Large intestine (tissue), 12 donors: ENCODE measurements at places on chromosomes 2 and 18. TPM values are rescaled to one million over a fixed set of nuclear protein-coding genes. Genes with fewer than 3 reads are reported as not detected.

GRCh38 chr2:179274749-179275148 lies 10.1 kb upstream of the SESTD1 start:
- no peak for DNase-seq
- H3K27ac ChIP-seq, result no peak overlapping the region
- H3K27me3 ChIP-seq, result no peaks in the 10 kb centered on the region
- peaks cover 3% of the 10 kb centered on the region for H3K4me1 ChIP-seq
- no peak overlapping the region for H3K4me3 ChIP-seq

Gene DAPL1
- polyA plus RNA-seq, result 1.6 TPM

GRCh38 chr2:120229341-120229740 lies 6.1 kb upstream of the TMEM185B start:
- no peaks in the 10 kb centered on the region for H3K36me3 ChIP-seq
- H3K27ac ChIP-seq, result no peak overlapping the region
- H3K27me3 ChIP-seq, result no peaks in the 10 kb centered on the region
- no peak for DNase-seq
- H3K4me3 ChIP-seq, result no peak overlapping the region

GRCh38 chr18:79583426-79583825 lies 96.2 kb upstream of the CTDP1 start:
- no peaks in the 10 kb centered on the region for H3K36me3 ChIP-seq
- no peak overlapping the region for H3K27ac ChIP-seq
- peaks cover 6% of the 10 kb centered on the region for H3K4me1 ChIP-seq
- H3K27me3 ChIP-seq, result no peaks in the 10 kb centered on the region
